Foreskin keratinocyte (primary cell): ENCODE measurements at places on chromosomes 6 and 20. TPM values are rescaled to one million over a fixed set of nuclear protein-coding genes. Genes with fewer than 3 reads are reported as not detected.

Gene CAGE1
- 0.07 and 0.20 TPM in 2 replicates for total RNA-seq

Gene BTN3A1
- 9.5 and 12.2 TPM in 2 replicates for total RNA-seq

Gene RBPJL
- total RNA-seq: not detected in 2 replicates

DNA sequence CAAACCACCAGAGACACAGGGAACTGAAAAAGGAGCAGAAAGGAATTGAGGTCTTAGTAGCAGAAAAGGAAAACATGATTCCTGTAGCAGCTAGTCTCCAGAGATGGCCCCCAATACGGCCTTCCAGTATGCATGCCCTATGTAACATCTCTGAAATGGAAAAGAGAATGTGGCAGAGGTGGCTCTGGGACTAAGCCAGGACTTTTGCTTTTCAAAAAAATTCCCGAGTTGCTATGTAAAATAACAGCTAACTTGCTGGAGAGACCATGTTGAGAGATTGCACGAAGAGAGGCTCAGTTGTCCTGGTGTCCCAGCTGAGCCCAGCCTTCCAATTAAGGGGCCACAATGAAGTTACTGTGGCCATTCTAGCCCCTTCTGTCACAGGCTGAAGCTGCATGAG, 27.7 kb downstream of the IL20RA start:
- no peak for DNase-seq

GRCh38 chr6:37314487-37315156, 39.2 kb upstream of the RNF8 start:
- peak; percentile 65 for DNase-seq

GRCh38 chr6:18326980-18327379, 60.2 kb upstream of the RNF144B start:
- no peak for DNase-seq

- no peak for DNase-seq
Measured at GRCh38 chr20:3927486-3928291, 38.5 kb downstream of the PANK2 start.

- no peak for DNase-seq
Measured at GRCh38 chr6:158016571-158017383, 35.1 kb downstream of the SYNJ2 start.

GRCh38 chr6:125192610-125192930, 39.0 kb downstream of the TPD52L1 start:
- DNase-seq: no peak

GRCh38 chr20:37864298-37864697, 38.6 kb upstream of the VSTM2L start:
- DNase-seq: no peak
